Suppressor macrophage treated with lipopolysaccharide for 4 hours (primary cell): ENCODE measurements at places on chromosomes 7 and 10.
A peak's percentile ranks its signal among the peaks of the same experiment; 100 is the strongest.

GRCh38 chr7:28205506-28205905 is 24.9 kb upstream of the JAZF1 start:
- no peak for DNase-seq

- no peak for DNase-seq
Measured at GRCh38 chr10:49053053-49053997, 62.0 kb downstream of the VSTM4 start.

DNA sequence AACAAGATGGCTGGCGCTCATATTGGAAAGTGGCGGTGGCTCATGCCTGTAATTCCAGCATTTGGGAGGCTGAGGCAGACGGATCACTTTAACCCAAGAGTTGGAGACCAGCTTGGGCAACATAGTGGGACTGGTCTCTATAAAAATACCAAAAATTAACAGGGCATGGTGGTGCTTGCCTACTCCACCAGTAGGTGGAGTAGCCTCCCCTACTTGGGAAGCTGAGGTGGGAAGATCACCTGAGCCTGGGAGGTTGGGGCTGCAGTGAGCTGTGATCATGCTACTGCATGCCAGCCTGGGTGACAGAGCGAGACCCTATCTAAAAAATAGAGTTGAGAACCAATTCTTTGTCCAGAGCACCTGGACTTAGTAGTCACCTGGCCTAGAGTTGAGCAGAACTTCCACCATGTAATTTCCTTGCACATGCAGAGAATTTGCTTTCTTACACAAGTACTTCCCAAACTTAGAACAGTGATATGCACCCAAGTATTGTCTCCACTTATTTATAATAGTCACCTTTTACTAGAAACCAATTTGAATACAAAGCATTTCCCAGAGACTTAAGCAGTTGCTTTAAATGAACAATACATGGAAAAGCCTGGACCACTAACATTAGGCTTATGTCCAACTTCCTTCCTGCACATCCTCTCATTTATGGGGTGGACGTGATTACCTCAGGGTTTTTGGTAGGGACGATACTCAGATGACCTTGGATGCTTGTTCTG is 15.9 kb downstream of the LAMB4 start:
- peak; percentile 14 for DNase-seq

DNA sequence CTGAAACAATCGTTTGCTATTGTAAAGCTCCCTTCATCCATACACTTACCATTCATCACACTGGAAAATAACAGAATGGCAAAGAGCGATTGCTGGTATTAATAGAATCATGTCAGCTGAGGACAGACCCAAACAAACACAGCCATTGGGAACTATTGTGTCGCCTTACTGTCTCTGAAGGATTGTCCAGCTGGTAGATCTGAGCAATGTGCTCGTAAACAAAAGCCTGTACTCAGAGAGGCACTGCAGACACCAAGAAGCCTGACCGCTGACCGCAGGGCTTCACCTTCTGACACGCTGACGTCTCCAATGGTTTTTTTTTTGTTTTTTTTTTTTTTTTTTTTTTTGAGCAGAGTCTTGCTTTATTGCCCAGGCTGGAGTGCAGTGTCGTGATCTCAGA is 151.0 kb upstream of the FRMD4A start:
- DNase-seq = no peak

DNA sequence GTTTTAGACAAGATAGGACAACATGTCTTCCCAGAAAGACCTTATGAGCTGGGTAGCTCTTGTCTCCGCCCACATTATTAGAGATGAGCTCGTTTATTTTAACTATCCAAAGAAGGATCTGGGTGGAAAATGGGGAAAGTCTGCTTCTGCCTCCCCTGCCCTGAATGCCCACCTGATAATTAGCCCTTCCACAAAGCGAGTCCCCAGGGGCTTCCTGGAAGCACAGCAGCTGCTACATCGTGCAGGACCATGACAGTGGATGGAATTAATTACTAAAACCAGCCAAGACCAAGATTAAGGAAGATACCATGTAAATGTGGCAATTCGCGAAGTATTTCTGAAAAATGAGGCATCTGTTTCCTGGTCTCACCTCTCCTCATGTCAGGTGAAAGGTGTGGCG is 374.4 kb downstream of the PAXIP1 start:
- DNase-seq = no peak

GRCh38 chr7:145665499-145666258 is 450.9 kb upstream of the CNTNAP2 start:
- no peak for DNase-seq

DNA sequence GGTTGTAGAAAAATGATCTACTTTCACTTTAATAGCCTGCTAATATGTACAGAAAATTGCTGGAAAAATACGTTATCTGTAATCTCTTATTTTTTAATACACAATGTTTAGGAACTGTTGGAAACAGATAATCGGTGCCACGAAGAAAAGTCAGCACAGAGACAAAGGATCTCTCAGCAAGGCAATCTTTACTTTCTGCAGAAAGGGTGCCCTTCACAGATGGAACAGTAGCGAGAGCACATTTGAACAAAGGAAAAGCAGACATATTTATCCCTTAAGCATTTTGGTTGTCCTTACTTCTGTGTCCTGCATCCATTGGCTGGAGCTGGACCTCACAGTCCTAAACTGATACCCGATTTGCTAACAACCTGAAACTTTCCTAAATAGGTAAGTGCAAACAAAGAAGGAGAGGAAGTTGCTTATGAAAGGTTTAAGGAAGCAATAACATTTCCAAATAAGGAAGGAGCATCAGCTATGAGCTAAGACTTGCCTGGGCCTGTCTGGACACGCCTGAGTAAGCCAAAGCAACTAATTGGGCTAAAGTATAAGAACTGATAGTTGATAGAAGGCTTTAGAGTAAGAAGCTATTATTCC is 640.0 kb downstream of the SH2D4B start:
- DNase-seq = no peak

DNA sequence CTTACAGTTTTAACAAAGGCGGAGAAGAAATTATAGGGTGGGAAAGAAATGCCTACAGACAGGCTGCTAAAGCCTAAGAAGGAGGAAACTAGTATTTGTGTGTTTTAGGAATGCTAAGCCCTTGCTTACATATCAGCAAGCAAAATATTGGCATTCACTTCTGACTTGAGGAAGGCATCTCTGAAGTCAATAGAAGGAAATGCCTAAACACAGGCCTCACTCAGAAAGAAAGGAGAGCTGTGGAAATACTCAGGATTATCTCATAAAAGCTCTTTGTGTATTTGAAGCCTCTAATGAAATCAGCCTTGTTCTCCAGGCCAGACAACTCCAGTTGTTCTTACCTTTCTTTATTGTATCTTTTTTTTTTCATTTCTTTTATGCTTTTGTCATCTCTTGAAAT is 158.0 kb downstream of the AUTS2 start:
- DNase-seq = no peak

- no peak for DNase-seq
Measured at GRCh38 chr10:73917566-73918305, 6.8 kb downstream of the PLAU start.

DNA sequence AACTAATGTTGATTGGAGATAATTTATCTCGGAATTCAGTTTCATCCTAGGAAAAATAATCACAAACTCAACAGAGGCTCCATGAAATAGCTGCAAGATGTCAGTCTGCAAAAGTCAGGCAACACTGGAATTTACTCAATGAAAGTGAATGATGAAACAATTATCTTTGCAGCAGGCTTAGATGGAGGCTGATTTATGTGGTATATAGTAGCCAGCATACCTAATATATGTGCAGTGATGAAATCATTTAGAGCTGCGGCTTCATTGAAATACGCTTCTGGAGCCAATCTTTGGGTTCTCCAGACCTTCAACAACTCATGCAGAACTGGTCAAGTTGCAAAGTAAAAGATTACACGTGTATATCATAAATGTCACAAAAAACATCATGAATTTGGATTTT is 113.3 kb downstream of the ITGA8 start:
- no peak for DNase-seq

DNA sequence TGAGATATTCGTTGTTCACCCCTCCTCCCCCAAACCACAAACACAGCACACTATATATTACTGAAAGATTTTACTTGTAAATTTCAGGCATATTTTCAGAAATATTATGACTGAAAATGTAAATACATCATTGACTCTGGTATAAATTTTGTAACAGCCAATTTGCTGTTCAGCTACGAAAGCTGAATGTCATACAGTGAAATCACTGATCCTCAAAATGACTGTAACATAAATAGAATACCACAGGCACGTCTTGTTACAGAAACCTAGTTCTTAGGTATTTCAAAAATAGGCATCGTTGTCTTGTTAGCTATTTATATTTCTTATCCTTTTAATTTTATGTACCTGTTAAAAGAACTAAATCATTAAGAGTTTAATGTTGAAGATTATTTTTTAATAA is 15.1 kb downstream of the TRUB1 start:
- DNase-seq = no peak

DNA sequence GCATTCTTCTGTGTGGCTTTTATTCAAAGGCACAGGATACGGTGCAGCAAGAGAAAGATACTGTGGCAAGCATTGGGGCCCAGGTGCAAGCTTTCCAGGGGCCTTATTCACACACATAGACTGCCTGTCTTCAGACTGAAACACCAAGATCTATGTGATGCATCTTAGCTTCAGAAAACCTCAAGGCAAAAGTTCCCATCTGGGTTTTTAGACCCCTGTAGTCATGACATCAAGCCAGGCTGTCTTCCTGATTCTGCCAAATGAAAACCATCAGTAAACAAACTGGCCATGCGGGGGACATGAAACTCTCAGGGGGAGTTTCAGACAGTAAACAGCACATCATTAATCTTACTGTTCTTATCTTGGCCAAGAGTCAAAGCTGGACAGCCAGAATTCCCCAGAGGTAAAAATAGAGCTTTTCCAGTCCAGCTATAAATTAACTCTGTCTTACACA is 9.8 kb downstream of the AGBL3 start:
- DNase-seq = no peak

DNA sequence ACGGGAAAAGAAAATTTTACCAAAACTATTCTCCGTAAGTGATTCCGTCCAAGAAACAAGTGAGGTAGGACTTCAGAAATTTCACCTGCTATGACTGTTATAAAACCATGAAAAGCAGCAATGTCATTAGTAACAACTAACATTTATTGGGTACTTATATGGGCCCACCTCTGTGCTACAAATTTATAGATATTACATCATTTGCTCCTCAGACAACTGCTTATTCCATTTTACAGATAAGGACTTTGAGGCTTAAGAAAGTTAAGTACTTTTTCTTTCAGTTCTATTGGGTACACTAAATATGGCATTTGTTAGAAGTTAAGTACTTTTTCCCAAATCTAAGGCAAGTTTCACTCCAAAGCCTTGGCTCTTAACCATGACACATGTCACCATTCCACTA is 36.3 kb downstream of the HACD1 start:
- DNase-seq = no peak

GRCh38 chr10:52801947-52802346 is 29.4 kb upstream of the MBL2 start:
- no peak for DNase-seq

DNA sequence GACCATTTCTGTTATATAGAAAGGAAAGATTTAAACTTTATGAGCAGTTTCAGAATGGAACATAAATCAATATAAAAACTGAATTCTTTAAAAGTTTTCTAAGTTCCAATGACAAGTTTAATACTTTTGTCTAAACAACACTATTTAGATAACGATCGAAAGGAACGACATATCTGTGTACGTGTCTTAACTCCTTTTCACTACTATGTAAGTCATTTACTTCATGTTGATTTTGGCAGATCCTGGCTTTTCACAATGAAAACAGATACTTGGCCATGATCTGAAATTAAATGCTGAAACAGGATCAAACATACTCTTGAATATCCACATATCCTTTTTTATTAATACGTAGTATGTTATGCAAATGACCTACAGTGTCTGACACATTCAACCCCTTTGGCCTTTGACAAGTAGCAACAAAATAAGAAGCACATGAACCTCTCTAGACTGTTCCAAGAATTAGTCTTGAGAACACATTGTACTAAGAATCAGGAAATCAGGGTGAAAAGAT is 41.9 kb downstream of the RNLS start:
- DNase-seq = no peak
